T-helper 22 cell (primary cell): ENCODE measurements at places on chromosomes 3 and 15.

- no peak for DNase-seq
These were observed 9.9 kb upstream of the RPL29 start for GRCh38 chr3:52005571-52005986.

DNA sequence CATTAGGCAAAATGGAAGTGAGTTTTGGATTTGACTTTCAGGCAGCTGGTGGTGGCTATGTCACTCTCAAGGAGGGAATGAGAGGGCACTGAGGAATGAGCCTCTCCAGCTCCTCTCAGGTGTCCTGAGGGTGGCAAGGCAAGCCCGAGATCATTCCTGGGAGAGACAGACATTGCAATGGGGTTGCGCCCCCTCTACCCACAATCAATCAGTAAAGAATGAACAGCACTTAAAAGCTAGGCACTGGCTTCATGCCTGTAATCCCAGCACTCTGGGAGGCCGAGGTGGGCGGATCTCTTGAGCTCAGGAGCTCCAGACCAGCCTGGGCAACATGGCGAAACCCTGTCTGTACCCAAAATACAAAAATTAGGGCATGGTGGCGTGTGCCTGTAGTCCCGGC lies 14.1 kb upstream of the SHF start:
- DNase-seq: no peak

DNA sequence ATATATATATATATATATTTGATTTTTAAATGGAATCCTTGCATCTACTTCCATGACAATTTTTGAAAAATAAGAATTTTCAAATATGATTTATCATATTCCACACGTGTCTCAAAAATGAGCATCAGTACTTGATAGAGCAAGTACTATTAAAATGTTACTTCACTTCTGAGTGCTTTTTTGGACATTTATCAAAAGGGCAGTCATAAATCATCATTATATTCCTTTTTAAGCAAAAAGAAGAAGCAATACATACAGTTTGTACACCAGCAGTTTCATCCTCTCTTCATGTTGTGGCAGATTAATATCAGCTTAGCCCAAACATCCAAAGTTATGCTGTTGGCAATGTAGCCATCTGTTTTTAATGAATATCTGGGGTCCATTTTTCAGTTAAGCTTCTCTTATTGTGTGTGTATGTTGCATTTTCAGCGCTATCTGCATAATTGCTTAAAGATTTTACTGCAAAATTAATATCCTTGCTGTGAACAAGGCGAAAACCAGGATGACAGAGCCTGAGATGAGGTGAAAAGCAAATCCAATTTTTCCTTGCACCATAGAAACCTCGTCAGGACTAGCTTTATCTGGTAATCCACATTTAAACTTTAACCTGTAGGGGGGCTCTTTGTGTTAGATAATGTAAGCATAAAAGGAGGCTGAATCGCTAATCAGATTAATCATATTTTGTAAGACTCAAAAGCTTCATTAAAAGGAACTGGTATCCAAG lies 604.9 kb upstream of the AGTR1 start:
- no peak for DNase-seq

DNA sequence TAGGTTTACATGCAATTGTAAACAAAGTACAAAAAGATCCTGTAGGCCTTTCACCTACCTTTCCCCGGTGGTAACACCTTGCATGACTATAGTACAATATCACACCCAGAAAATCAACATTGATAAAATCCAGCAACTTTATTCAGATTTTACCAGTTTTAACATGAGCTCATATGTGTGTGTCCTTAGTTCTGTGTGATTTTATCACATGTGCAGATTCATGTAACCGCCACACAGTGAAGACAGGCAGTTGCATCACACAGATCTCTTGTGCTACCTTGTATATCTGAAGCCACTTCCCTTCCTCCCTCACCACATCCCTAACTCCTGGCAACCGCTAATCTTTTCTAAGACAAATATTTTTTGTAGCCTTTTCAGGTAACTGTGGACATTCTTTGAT lies 183.5 kb upstream of the C2CD4B start:
- no peak for DNase-seq

GRCh38 chr3:38556640-38557358 lies 60.7 kb downstream of the EXOG start:
- DNase-seq: no peak

DNA sequence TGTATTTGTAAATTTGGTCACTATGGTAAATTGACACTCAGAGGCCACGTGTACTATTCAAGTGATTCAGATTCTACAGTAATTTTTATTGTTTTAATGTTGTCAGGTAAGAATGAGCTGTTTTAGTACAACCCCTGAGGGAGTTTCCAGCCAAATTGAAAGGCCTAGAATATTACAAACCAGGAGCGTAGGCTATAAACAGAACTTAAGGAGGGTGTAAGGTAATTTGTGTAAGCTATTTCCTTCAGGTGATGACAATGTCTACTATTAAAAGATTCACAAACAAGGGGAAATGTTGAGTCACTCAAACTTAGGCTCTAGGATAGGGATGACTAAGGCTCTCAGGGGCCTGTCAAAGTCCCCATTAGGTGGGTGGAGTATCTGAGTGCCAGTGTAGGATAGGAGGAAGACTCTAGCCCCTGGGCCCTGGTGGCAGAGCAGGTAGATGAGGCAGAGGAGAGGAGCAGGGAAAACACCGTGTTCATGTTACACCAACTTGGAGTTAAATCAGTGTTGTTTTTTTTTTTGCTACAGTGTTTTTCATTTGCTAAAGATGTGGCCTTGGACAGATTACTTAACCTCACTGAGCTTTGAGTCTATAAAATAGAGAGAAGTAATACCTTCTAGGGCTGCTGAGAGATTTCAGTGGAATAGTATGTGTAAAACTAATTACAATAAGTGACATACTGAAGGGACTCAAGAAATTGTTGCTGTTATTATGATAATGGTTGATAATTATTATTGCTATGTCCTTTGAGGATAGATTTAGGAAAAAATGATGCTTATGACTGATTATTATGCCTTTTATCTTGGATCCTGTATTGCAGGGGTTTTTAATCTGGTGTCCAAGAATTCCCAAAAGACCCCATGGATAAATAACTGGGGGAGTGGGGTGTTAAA lies 10.3 kb downstream of the TM4SF1 start:
- no peak for DNase-seq

- DNase-seq: no peak
These were observed 63.8 kb downstream of the NCEH1 start for GRCh38 chr3:172647080-172647479.

- DNase-seq: no peak
These were observed 36.4 kb downstream of the EIF3J start for GRCh38 chr15:44573386-44573785.
